ENCODE measurements at places on chromosomes 7 and 10.

DNA sequence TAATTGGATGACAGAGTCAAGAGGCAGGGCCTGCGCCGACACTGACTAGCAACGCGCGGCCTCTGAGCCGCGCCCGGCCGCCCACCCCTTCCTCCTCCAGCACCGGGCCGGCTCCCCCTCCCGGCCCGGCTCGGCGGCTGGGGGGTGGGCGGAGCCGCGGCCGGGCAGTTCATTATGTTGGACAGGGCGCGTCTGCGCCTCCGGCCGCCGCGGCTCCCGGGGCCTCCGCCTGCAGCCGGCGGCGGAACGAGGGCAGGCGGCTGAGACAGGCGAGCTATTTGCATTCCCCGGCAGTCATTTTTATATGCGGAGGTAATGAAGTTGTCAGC lies 106.7 kb downstream of the SNX10 start:
- DNase-seq: no peak

DNA sequence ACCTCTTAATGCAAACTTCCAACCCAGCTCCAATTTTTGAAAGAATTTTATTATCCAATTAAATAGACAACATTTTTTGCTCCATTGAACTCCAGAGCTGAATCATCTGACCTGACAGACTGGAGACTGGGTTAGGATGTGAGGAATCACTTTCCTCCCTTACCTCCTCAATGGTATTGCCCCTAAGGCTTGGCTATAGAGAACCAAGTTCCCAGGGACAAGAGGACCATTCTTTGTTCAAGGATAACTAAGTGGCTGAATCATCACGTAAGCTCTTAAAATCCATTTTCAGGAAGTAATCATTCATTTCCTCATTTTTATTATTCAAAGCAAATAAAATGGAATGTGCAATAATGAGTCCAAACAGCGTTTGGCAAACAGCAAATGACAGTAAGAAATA lies 335.1 kb downstream of the GATA3 start:
- DNase-seq: no peak

GRCh38 chr10:76523246-76523645 lies 1091.8 kb downstream of the LRMDA start:
- no peak for DNase-seq

- DNase-seq: no peak
Observed at GRCh38 chr10:74827045-74827441, 643 bp downstream of the KAT6B start.

DNA sequence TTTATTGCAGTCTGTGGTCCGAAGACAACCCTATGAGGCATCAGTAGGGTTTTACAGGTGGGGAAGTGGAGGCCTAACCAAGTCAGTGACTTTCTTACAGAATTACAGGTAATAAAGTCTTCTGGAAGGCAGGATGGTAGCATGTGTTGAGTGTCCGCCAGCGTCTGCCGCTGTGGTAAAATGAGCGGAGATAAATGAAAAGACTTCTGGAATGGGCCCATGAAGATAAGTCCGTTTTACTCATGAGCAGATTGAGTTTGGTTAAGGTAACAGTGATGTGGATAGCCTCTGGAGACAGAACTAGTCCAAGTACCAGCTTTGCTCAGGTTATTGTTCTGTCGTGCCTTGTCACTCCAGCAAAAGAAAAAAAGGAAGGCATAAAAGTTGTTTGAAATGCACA lies 966 bp downstream of the FBH1 start:
- no peak for DNase-seq

GRCh38 chr7:107641676-107642075 lies 19.0 kb upstream of the SLC26A4 start:
- DNase-seq: no peak

DNA sequence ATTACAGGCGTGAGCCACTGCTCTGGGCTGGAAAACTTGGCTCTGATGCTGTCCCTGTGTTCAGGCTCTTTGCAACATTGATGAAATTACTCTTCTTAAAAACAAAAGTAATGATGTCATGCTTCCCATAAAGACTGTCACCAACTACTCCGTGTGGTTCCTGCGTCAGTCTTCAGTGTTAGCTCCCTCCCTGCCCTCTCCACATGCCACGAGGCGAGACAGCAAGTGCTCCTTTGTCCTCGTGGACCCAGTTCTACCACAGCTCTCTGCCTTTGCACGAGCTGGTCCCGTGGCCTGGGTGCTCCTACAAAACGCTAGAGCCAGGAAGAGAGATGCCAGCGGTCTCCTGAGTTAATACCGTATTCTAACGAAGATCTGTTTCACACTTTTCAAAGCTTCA lies 194.5 kb downstream of the SDK1 start:
- DNase-seq: no peak

DNA sequence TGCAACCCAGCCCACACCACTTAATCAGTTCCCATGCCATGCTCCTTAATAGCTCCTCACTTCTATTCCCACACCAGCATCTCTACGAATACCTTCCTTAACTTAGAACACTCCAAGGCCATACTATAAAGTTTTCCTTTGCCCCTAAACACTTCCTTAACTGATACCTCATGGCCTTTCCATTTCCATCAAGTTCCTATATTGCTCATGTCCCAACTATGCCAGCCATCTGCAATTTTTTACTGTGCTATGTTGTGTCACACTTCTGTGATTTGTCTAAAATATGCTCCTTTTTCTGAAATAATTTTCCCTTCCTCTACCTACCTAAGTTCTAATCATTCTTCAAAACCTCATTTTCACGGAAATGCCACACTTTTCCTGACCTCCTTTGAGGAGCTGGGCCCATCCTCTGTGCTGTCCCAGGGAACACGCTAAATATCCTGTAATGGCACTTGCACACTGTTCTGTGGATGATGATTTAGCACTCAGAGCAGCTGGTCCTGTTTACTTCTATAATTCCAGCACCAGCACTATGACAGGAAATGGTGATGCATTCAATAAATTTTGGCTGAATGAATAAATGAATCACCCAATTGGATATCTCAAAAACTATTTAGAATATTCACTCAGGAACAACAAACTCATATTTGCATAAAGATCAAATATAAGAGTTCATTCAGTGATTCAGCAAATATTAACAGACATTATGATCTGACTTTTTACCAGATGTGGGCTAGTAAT lies 266.5 kb upstream of the HGF start:
- DNase-seq: no peak

DNA sequence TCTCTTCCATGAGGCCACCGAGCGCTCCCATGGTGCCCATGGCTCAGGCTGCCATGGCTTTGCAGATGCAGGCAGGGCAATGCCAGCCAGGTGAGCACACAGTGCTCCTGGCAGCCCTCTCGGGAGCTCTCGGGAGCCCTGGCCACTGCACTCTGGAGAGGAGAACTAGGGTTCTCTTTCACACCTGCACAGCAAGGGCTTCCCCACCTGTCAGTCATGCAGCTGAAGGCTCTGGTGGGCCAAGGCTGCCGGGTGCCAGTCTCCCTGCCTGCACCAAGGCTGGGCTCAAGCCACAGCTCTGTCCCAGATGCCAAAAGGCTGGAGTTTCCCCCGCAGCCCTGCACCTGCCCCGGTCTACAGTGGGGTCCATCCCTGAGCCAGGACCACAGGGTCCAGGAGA lies 32.6 kb downstream of the NUDT1 start:
- no peak for DNase-seq

- DNase-seq: no peak
Observed at GRCh38 chr7:123230603-123231002, 30.8 kb upstream of the SLC13A1 start.

DNA sequence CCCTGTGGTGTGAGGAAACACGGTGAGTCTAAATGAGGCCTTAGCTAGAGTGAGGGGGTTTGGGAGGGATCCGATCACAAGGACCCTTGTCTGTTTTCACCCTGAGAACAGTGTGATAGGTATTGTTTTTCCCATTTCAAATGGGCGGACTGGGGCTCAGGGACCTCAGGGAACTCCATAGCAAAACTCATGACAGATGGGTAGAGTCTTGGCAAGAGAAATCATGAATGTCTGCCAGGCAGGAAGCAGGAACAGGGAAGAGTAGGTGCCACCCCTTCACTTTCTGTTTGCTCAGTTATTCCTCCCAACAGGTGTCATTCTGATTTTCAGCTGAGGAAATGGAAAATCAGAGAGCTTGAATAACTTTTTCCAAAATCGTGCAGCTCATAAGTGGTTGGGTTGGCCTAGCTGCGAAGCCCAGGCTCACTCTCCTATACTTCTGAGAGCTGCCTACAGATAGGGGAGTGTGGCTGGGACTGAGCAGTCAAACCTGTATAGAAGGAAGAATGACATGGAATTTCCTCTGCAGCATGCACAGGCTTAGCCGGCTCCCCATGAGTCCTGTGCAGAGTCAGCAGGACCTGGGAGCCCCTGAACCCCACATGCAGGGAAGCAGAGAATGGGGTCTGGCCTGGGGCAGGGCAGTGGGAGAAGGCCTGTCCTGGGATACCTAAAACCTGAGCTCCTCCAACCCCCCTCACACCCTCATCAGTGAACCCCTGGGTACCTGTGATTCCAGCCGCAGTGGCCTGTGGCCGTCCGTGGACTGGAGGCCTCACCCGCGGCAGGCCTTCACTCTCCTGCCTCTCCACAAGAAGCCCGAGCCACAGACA lies 17.6 kb upstream of the C10orf105 start:
- no peak for DNase-seq
